ENCODE measurements at places on chromosomes 1 and 21. TPM values are rescaled to one million over a fixed set of nuclear protein-coding genes. Genes with fewer than 3 reads are reported as not detected.

The LY9 gene
- not detected for total RNA-seq

The FOXO6 gene
- not detected for total RNA-seq

The LAPTM5 gene
- total RNA-seq: not detected

The ERVH48-1 gene
- not detected for total RNA-seq

The KRTAP7-1 gene
- total RNA-seq: not detected

The FMN2 gene
- not detected for total RNA-seq
